ENCODE measurements at places on chromosomes 2 and 18. TPM values are rescaled to one million over a fixed set of nuclear protein-coding genes. Genes with fewer than 3 reads are reported as not detected.

GTF2A1L gene
- not detected for total RNA-seq

DNA sequence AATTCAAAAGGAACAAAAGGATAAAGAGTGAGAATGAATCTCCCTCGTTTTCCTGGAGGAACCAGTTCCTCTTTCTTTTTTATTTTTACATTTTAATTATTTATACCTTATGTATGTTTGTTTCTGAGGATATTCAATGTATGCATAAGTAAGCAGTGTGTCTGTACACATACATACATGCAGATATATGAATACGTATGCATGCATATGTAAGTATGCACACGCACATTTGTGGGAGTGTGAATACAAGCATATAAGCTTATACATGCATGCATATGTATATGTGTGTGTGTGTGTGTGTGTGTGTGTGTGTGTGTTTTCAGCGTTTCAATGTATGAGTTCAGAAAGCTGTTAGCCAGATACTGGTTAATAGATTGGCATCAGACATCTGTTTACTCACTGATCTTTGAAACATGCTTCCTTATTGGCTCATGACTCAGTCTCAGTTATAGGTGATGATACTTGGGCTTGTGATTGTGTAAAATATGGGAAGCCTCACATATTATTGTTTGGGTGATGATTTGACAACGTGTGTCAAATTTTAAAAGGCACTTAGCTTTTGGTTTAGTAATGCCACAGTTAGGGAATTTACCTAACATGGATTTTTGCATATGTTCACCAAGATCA is 279.7 kb upstream of the TRIB2 start:
- DNase-seq, result no peak

DNA sequence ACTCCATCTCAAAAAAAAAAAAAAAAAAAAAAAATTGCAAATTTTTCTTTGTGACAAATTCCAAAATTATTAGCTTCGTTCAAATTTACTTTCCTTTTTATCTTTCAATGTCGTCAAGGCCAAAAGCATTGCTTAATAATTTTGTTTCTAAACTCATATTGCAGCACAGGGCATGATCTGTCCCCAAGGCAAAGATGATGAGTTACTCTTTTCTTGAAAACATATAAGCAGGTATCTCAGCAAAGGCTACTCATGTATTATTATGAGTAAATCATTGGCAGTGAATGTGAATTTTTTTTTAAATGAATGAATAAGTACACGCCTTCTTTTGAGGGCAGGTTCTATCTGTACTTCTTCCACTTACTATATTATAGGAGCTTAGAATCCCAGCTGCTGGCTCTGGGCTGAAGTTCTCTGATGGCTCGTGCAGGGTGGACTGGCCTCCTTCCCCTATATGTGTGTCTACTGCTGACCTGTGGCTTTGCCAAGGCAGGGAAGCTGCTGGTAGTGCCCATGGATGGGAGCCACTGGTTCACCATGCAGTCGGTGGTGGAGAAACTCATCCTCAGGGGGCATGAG is at the start of gene UGT1A7:
TSS of gene UGT1A7 (plus strand) at position 381 of the 579 bp plus-strand sequence. CDS start at position 418, 37 bp downstream.
- no peak for DNase-seq

- DNase-seq, result no peak
Measured at GRCh38 chr2:122856696-122857095, 1101.2 kb downstream of the TSN start.

KRTCAP3 gene
- total RNA-seq, result 10.0 TPM

DNA sequence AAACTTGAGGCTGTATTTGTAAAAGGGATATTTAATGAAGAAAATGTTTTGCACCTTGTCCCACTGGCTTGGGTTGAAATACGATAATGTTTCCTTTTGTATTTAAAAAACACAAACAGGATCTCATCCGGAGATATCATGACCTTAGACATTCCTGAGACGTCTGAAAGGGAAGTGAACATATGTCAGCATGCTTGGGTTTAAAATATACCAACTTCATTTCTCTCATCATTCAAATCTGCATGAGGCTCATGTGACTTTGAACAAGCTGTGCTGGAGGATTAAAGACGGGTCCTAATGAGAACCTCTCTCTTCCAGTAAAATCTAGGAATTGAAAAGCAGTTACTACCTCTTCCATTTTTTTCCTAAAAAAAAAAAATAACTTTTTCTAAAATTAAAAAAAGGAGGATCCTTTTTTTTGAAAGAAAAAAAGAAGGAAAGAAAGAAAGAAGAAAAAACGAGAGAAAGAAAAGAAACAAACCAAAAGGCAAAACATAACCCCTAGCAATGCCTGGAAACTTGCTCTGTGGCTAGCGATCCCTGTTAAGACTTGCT is 106.8 kb upstream of the ZFP36L2 start:
- DNase-seq, result no peak

CFC1 gene
- not detected for total RNA-seq

SLC16A14 gene
- total RNA-seq, result not detected

DNA sequence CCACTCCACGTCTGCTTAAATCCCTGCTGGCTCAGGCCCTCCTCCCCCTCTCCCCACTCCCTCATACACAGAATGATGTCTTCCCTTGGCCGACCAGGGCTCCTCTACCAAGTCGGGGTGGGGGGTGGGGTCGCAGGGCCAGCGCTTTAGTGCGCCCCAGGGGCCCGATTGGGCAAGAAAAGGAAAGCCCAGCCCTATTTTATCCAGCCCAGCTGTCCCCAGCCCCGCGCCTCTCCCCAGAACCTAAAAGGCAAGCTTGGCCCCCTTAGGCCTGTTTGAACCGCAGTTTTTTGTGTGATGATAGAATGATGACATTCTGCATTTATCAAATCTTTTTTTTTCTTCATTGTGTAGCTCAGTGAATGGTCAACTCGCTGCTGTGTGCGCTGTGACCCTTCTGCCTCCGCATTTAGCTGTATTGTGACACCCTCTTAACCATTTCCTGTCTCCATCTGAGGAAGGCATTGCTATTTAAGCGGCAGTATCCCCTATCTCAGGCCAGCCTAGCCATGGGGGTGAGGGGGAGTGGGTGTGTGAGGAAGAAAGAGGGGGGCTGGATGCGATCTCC is 231.4 kb downstream of the HAUS1 start:
- DNase-seq, result no peak

ZC3H8 gene
- 16.6 TPM for total RNA-seq

GRCh38 chr2:64105670-64106461 is 38.4 kb downstream of the PELI1 start:
- DNase-seq, result no peak

HOXD13 gene
- total RNA-seq, result not detected

- no peak for DNase-seq
Measured at GRCh38 chr2:36902385-36903120, 63.8 kb downstream of the STRN start.

CLEC4F gene
- not detected for total RNA-seq

- DNase-seq, result no peak
Measured at GRCh38 chr2:20226152-20226545, 1.2 kb upstream of the SDC1 start.

DNA sequence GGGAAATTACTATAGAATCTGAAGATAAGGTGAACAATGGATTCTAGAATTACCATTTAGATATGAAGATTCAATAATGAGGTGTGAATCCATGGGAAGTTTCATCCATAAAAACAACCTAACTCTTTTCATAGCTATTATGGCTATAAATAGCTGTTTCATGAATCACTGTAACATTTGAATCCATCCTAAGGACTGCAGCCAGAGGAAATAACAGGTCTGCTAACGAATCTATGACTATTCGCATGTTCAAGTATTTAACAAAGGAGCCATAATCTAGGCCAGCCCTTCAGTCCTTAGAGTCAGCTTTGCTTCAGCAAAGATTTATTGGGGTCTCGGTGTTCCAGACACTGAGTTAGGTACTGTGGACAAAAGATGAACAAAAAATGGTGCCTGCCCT is 87.1 kb downstream of the MYOM1 start:
- no peak for DNase-seq

DNA sequence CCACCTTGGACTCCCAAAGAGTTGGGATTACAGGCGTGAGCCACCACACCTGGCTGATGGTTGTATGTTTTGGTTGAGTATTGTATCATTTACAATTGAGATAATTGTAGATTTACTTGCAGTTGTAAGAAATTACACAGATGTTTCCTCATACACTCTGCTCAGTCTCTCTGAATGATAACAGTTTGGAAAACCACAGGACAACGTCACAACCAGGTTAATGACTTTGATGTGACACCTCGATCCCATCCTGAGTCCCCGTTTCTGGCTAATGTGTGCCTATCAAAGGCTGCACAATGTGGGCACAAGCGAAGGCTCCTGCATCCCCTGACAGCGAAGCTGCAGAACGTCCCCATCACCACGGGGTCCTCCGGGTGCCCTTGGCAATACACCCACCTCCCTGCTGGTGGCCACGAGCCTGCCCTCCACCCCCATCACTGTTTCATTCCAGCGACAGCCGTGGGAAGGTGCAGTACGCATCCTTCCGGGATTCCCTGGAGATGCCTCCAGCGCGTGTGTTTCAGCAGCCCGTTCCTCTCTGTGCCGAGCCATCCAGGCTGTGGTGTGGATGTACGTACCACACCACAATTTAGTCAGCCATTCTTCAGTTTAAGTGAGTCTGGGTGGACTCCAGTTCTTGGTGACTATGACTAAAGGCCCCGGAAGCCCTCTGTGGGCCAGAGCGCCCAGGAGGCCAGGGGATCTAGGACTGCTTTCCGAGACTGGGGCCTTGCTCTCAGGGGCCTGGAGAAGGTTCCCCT is 4.3 kb upstream of the PDCD1 start:
- DNase-seq, result no peak

DNA sequence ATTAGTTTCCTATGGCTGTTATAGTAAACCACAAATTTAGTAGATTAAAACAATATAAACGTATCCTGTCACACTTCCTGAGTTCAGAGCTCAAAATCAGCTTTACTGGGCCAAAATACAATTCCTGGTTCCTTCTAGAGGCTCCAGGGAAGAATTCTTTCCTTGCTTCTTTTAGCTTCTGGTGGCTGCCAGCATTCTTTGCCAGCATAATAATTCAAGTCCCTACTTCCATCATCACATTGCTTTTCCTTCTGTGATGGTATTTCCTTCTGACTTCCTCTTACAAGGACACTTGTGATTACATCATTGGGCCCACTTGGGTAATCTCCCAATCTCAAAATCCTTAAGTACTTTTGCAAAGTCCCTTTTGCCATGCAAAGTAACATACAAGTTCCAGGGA is 40.6 kb downstream of the MOB4 start:
- DNase-seq, result no peak

- DNase-seq, result no peak
Measured at GRCh38 chr2:98028101-98028561, 32.4 kb upstream of the TMEM131 start.

POTEI gene
- total RNA-seq, result not detected

IL18RAP gene
- total RNA-seq, result 0.44 TPM

- DNase-seq, result no peak
Measured at GRCh38 chr2:168424112-168424951, 31.7 kb upstream of the CERS6 start.

DNA sequence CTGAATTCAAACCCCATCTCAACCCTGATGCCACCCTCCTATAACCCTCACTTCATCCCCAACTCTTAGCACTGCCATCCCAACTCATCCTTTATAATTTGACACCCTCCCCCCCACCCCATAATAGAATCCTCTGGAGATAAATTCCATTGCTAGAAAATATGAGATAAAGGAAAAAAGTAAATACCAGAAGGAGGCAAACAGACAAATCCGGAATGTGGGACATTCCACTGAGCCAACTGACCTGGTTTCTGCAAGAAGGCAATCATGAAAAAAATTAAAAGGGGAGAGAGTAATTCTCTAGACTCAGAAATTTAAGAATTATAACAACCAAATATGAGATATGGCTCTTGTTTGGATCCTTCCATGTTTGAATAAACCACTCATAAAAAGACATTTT is 132.4 kb downstream of the CYP26B1 start:
- no peak for DNase-seq

DNA sequence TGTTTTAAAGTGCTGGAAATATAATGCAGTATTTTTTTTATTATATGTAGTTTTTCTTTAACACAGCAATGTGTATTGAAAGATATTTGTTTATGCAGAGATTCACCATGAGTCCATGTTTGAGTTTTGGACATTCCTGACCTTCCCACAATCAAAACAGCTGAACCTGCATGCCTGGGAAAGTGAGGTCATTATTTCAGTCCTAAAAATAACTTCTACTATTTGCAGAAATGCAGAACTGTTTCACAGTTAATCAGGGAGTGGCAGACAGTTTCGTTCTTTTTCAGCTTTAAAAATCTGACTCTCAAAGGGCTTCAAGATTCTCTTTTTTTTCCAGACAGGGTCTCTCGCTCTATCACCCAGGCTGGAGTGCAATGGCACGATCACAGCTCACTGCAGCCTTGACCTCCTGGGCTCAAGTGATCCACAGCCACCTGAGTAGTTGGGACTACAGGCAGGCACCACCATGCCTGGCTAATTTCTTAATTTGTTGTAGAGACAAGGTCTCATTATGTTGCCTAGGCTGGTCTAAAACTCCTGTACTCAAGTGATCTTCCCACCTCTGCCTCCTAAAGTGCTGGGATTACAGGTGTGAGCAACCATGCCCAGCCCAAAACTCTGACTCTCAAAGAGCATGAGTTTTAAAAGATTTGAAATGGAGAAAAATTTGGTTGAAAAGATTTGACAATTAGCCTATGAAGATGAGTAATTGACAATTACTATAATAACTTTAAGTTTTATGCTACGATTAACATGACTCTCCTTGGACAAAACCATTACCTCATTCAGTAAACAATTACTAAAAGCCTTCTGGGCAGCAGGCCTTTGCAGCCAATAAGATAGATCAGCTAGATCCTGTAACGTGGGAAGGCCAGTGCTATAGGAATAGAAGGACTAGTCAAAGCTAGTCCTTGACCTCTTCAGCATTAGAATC is 5.0 kb upstream of the MYL12B start:
- no peak for DNase-seq

- no peak for DNase-seq
Measured at GRCh38 chr2:1778566-1778965, 34.3 kb upstream of the PXDN start.

GPR39 gene
- total RNA-seq, result not detected

DNA sequence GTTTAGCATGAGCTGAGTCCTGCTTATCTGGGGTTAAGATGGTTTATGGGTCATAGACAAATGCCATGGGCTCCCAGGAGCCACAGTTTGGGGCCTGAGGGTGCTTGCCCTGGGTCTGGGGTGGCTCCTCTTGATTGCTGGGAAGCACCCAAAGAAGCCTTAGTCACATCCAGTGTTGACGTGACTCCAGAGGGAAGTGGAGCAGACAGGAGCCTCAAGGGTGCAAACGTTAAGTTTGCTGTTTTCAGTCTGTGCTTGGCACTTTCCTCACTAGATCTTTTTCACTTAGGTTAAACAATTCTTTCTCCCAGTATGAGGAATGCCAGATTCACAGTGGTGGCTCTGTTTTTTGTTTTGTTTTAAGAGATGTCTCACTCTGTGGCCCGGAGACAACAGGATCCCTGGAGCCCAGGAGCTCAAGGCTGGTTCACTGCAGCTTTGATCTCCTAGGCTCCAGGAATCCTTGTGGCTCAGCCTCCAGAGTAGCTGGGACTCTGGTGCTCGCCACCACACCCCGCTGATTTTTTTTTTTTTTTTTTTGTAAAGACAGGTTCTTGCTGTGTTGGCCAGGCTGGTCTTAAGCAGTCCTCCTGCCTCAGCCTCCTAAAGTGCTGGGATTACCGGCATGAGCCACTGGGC is 251.3 kb downstream of the FAM210A start:
- no peak for DNase-seq

ORMDL1 gene
- total RNA-seq, result 141 TPM
